ENCODE measurements at places on chromosomes 7 and 10.

DNA sequence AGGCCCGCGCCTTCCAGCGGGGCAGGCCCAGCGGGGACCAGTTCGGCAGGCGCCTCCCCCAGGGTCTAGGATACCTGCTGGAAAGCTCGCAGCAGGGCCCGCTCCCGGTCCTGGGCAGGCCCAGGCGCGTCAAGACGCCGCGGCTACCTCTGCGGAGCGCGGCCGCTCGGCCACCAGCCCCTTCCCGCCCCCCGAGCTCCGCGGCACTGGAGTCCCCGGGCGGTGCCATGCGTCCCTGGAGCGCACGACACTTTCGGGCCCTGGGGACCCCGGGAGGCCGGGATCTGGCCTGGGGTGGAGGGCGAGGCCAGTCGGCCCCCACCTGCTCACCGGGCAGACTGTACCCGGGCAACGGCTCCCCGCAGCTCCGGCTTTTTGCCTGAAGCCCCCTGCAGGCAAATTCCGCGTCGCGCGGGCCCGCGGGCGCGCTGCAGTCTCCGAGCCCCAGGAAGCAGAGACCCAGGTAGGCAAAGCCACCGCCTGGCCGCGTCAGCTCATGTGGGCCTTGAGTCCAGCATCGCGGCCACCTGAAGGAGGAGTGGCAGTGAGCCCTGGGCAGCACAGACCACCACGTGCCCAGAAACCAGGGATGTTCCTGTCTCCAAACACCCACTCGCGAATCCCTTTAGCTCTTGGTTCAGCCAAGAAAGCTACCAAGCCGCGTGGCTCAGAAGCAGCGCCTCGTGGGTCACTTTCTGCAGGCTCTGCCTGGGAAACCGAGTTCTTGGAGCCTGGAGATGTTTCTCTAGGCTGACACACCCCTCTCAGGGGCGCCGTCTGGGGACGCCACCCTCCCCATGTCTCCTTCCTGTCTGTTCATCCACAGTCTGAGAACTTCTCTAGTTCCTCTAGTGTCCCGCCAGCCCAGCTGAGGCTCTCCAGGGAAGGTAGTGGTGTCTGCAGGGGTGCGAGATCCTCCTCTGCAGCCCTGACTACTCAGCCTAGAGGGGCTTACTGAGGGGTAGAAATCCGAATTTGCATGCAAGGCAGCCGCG is 46.1 kb upstream of the APBB1IP start:
- no peak for DNase-seq

GRCh38 chr7:35652124-35652523 is 42.8 kb downstream of the HERPUD2 start:
- DNase-seq, result no peak

DNA sequence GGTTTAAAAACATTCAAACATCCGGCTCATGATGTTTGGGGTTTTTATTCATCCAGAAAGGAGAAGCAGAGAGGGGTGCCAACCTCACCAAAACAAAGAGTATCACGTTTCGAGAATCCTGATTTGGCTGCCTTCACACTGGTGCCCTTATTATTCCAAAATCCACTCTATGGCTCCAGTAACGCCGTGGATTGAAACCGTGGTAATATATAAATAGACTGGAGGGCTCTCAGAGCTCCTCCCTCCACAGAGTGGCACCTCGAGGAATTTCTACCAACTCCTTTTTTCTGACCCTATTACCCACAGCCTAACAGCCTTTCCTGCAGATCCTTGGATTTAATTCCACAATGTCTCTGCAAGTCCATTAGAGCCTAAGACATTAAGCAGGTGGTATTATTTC is 353.6 kb downstream of the CRPPA start:
- DNase-seq, result no peak

DNA sequence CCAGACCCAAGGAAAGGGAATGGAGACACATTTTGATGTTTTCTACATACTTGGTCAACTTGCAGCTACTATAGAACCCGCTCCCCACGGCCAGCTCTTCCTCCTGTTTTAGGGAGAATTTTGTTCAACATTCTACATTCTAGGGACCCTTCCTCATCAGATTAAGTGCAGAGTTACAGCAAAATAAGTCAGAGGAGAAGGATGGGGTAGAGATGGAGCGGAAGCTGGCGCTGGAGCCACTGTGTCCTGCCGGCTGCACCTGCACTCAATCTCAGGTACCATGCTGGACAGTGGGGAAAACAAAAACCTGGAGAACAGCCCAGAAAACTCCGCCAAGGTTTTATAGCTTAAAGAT is 79.4 kb upstream of the EN2 start:
- DNase-seq, result no peak

DNA sequence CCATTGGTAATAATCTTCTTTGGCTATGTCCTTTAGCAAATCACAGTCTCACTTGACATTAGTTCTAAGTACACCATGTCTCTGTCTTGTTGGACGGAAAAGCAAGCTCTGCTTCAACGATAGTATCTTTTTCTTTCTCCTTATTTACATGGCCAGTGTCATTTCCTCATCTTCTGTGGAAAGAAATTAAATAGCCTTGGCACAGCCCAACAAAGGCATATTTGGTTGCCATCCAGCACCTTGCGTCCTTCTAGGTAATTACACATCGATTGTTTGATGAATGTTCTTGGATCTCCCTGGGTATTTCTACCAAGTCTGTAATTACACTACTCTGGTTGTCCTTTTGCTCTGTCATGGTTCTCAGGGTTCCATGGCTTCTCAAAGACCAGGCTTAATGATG is 183.1 kb downstream of the CHN2 start:
- no peak for DNase-seq

GRCh38 chr7:38908759-38909335 is at the start of gene VPS41:
Gene VPS41, minus strand, starts transcription at chr7:38909191. Its CDS starts 17 bp downstream, at chr7:38909174.
- DNase-seq, result peak; percentile 58

- no peak for DNase-seq
Observed at GRCh38 chr10:62092301-62093030, 176.2 kb downstream of the RTKN2 start.

Measured in renal cortex interstitium (tissue), 15 donors.